NB4 (cell line): ENCODE measurements at places on chromosomes 7 and 10.

- no peak for DNase-seq
Observed at GRCh38 chr7:133513608-133514007, 260.7 kb downstream of the EXOC4 start.

GRCh38 chr7:33248671-33249070, 119.3 kb downstream of the BBS9 start:
- no peak for DNase-seq

DNA sequence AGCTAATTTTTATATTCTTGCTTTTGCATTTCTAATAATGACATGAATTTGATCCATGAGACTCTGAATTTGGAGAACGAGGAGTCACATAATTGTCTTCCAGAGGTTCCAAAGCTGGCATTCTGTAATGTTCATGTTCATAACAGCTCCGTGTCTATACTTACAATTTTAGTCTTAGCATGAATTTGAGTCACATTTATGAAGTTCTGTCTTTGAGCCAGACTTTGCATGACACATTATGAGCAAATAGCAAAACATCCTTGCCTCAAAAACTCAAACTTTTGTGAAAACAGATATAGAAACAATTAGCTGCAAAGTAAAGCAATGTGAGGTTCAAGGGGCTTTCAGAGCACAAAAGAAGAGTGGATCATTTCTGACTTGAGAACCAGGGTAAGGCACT, 44.5 kb upstream of the CAV2 start:
- DNase-seq, result no peak

DNA sequence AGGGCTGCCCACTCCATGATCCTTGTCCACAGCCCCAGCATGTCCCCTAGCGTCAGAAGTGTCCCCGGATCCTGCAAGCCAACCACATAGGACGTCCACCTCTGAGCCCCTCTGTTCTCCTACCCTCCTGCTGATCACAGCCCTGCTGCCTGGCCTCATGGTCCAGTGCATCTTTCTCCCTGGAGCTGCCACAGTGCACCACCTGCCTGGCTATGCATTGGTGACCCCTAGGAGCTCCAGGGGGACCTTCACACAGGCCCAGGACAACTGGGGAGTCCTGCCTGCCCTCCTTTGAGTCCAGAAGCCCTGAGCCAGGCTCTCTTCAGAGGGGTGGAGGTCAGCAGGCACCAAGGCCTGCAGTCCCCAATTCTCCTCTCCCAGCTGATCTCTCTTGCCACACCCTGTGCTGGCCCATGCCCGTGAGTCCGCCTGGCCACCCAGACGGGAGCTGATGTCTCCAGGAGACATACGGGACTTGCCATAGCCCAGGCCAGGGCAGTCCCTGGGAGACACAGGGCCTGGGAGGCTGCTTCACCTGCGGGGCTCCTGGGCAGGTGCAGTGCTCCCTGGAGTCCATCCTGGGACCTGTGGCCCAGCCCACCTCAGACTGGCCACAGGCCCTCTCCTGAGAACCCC, 77.4 kb upstream of the RET start:
- DNase-seq, result no peak

- peak; percentile 6 for DNase-seq
Observed at GRCh38 chr10:17237915-17238444, 9.9 kb downstream of the VIM start.

DNA sequence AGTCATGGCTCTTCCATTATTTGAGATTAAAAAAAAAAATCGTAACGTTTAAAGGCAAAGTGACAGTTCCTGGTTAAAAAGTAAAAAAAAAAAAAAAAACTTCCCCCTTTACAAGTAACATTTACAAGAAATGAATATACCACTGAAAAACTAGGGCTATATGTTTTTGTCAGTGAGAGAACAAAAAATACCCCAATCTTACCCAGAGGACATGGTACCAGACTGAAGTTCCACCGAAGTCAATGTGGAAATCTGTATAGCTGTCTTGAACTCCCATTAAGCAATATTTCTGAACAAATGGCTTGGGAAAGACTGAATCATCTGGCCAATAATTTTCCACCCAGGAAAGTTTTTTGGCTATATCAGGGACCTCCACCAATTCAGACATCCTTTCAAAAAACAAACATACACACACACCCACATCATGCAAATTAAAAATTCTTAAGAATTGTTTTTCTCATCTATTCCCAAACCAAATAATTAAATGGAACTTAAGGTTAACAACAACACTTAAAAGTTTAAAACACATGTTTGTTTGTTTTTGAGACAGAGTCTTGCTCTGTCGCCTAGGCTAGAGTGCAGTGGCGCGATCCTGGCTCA, 50.2 kb downstream of the KDM7A start:
- DNase-seq, result no peak

DNA sequence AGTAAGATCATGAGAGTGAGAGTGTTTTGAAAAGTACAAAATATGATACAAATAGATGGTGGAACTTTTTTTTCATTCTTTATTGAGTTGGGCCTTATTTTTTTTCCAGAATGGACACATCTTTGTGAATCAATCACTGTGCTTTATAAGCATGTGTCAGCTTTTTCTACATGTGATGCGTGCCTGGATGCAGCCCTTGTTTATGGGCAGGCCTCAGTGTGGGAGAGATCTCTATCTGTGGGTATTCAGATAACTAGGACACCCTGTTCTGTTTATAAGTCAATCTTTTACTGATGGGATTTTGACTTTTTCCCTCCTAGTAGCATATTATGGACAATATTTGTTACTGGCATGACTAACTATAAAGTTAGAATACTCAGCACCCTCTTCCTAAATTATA, 42.9 kb upstream of the IKZF1 start:
- no peak for DNase-seq

DNA sequence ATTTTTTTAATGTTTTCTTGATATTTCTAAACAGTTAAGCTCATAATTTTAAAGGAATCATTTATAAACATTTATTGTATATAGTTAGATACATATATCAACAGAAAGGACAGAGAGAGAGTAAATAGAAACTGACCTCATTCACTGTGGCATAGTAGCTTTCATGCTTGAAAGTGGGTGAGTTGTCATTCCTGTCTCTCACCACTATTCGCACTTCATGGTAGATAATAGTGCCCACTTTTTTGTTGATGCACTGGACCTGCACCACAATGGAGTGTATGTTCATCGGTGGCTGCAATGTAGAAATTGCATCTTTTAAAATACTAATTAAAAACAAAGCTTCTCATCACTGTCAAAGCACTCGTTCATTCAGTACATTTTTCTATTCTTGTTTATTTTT, 432.0 kb downstream of the PCDH15 start:
- DNase-seq, result no peak

DNA sequence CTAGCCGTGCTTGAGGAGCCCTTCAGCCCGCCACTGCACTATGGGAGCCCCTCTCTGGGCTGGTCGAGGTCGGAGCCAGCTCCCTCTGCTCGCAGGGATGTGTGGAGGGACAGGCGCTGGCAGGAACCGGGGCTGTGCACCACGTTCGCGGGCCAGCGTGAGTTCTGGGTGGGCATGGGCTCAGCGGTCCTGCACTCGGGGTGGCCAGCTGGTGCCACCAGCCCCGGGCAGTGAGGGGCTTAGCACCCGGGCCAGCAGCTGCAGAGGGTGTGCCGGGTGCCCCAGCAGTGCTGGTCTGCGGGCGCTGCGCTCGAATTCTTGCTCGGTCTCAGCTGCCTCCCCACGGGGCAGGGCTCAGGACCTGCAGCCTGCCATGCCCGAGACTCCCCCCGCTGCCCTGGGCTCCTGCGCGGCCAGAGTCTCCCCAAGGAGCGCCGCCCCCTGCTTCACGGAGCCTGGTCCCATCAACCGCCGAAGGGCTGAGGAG, 90.8 kb upstream of the NRG3 start:
- DNase-seq, result no peak

DNA sequence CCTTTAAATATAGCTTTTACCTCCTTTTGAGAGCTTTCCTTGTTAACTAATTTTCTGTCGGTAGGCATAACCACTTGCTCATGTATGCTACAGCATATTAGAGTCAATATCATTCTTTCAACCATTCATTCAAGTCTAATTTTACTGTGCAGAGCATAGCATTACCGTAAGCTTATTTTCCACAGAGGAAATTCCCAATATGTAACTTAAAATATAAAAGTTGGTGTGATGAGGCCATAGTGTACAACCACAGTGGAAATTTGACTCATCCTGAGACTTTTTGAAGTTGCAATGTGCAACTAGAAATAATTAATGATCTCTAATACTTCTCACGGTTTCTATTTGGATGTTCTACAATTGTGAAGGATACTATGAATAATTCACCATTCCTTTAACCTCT, 80.6 kb upstream of the KLF6 start:
- no peak for DNase-seq

- DNase-seq, result no peak
Observed at GRCh38 chr10:133475425-133475734, 21.6 kb downstream of the SCART1 start.

GRCh38 chr7:30167901-30168300, 33.1 kb downstream of the MTURN start:
- no peak for DNase-seq

GRCh38 chr7:103432712-103433111, 13.3 kb downstream of the SLC26A5 start:
- DNase-seq, result no peak

DNA sequence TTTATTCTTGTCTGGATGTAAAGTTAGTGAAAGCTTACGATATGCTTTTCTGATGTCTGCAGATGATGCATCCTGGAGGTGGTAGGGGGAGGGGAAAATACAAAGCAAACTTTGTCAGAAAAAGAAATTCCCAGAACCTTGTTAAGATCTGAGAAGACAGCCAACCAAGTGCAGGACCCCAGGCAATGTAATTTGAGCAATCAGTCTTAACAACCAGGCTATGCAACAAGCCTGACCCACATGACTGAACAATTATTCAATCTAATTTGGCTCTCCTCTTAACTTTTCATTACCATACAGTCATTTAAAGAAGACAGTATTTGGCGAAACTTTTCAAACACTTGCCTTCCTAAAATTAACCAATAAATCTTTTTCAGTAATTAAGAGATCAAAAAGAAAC, 74.5 kb downstream of the DNAJC1 start:
- DNase-seq, result no peak

DNA sequence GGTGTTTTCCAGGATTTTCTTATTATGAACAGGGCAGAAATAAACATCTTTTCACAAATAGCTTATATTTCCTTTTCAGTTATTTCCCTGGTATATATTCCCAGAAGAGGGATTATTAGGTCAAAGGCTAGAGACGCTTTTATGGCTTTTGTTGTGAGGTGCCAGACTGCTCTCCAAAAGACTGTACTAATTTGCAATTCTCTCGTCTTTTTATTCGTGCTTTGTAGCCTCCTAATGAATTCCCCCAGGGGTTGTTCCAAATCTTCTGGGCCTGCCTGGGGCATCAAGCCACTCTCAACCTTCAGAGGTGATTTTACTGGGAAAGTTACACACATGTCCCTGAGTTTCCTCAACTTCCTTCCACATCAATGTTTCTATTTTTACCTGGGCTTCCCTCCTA, 34.0 kb upstream of the R3HCC1L start:
- DNase-seq, result no peak

DNA sequence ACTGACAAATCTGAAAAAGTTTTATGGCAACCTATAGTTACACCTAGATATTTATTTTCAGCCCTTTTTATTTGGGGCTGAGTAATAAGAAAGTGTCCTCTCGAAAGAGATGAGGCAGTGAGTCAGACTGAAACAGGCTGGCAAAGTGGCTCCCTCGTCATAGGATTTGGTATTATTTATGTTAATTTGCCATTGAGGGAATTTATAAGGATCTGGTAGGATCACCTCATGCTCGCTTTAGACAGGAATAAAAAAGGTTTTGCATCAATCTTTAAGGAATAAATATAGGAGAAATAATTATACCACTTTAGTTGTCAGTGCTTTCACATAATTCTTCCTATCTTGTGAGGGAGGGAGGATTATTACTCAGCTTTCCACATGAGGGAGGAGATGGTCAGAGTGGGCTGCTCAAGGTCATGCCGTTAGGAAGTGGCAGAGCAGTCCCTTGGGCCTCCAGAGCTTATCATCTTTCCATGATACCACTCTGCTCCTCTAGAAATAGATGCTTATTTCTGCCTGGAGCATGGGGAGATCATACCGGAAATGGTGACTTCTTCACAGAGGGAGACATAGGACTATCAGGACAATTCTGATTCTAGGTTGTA, 356.8 kb downstream of the GPR158 start:
- peak; percentile 4 for DNase-seq

DNA sequence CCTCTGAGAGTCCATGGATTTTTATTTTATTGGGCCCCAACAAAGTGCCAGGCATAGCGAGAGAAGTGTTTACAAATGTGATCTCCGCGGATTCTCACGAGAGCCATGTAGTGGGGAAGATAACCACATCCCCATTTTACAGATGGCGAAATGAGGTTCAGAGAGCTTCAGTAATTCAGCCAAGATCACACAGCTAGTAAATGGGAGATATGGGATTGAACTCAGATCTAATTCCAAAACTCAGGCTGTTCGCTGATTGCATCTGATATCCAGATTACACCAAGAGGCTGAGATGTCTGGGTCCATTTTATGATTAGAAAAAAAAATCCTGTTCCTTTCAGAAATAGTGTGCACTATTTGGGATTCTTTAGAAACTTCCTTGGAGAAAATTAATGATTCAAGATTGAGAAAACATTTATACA, 1.3 kb downstream of the FAS start:
- peak; percentile 78 for DNase-seq

DNA sequence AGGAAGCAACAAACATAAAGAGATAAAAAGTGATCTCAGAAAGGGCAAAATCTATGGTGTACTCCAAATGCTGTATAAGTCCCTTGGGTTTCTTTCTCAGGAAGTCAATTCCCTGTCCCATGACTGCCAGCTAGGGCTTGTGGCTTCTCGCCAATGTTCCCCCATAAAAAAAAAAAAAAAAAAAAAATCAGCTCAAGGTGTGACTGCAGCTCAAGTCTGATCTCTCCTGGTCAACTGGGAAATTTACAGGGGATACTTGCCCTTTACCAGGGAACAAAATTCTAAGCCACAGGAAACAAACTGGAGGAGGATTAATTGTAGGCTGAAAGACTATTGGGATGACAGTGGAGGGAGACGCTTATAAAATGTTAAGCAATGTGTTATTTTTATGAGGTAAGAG, 76.0 kb downstream of the PCGF5 start:
- DNase-seq, result peak; percentile 16

DNA sequence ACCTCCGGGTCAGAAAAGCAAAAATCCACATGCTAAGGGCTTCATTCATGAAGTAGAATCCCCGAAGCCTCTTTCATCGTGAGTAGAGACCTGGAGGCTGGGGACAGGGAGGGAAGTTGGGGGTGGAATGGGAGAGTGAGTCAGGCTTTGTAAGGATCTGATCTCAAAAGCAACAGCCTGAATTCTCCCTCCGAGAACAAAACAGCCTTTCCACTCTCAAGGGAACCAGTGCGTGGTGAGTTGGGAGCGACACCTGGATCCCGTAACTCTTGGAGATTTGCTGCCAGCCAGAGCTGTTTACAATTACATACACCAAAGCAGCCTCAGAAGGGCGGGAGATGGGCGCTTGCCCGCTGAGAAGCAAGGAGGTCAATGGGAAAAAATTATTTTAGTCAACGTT, 10.8 kb downstream of the AFAP1L2 start:
- DNase-seq, result no peak
